ENCODE measurements at places on chromosomes 5 and 9. TPM values are rescaled to one million over a fixed set of nuclear protein-coding genes. Genes with fewer than 3 reads are reported as not detected.

Gene ARID3C
- total RNA-seq: 0.08 TPM

Gene PAPPA
- 62.5 TPM for total RNA-seq

Gene MATR3
- 166 TPM for total RNA-seq

Gene SH3PXD2B
- total RNA-seq: 38.6 TPM

Gene PCDHGA6
- total RNA-seq: 2.3 TPM

Gene TXNDC8
- total RNA-seq: not detected

Gene TLE4
- total RNA-seq: 4.3 TPM

Gene CD180
- not detected for total RNA-seq

Gene FRRS1L
- under 0.01 TPM for total RNA-seq

Gene INSYN2B
- 4.0 TPM for total RNA-seq

Gene ANKRD31
- 0.08 TPM for total RNA-seq

Gene TMEFF1
- 5.0 TPM for total RNA-seq

Gene EIF4E1B
- not detected for total RNA-seq

Gene FAM53C
- total RNA-seq: 60.0 TPM

Gene PDCD1LG2
- 4.3 TPM for total RNA-seq

Gene CNTNAP3
- total RNA-seq: 5.6 TPM

Gene PTGES
- 30.0 TPM for total RNA-seq

All from smooth muscle cell of the coronary artery (primary cell).